ENCODE measurements at places on chromosomes 3 and 15.

DNA sequence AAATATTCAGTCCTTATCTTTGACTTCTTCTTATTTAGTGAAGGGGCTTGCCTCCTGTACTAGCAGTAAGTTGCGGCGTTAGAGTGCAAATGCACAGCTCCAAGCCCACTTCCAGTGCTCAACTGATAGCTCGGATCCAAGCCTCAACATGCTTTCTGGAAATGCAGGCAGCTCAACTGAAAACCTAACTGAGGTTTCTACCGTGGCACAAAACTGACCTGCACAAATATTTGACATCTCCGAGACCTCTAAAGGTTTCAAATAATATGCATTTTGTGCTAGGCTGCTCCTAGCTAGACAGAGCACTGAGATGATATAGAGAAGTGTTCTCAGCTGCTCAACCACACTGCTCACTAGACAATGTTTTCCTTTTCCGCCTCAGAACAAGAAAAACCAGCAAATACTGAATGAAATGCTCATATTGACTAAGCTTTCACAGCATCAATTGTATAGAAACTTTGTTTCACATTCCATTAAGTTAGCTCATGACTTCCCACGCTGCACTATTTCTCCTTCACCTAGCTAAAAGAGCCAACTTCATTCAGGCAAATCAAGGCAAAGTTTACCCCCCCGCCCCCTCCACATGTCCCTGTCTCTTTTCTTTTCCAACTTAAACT, 822 bp downstream of the ZNF385D start:
- no peak for DNase-seq

- no peak for DNase-seq
Observed at GRCh38 chr3:172244011-172244410, 204.2 kb downstream of the GHSR start.

- no peak for DNase-seq
Observed at GRCh38 chr15:85454403-85454802, 74.0 kb downstream of the AKAP13 start.

DNA sequence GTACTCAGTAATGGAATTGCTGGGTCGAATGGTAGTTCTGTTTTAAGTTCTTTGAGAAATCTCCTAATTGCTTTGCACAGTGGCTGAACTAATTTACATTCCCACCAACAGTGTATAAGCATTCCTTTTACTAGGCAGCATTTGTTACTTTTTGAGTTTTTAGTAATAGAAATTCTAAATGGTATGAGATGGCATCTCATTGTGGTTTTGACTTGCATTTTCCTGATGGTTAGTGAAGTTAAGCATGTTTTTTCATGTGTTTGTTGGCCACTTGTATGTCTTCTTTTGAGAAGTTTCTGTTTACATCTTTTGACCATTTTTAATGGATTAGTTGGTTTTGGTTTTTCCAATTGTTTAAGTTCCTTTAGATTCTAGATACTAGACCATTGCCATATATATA, 28.4 kb downstream of the TP63 start:
- DNase-seq = no peak

- DNase-seq = no peak
Observed at GRCh38 chr3:38588995-38589937, 60.2 kb downstream of the SCN5A start.

DNA sequence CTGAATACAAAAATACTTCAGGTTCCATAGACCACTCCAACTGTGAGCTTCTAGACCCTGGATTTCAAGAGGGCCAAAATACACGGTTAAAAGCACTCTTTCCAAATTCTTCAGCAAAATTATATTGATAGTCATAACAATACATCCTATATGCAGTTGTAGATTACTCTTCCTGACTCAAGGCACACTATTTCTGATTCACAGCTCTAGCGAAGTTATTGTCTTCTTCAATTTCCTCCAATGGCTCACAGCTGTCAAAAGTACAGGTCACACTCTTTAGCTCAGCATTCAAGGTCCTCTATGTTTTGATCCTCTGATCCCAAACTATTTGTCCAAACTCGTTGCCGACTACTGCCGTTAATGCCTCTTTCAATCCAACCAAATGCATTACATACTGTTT, 13.5 kb upstream of the CCDC80 start:
- no peak for DNase-seq

GRCh38 chr3:121958801-121959200, 63.2 kb downstream of the ILDR1 start:
- DNase-seq = no peak

- no peak for DNase-seq
Observed at GRCh38 chr3:109532257-109533216, 195.2 kb upstream of the DPPA4 start.

- DNase-seq = no peak
Observed at GRCh38 chr15:40333922-40334492, 6.7 kb downstream of the CCDC9B start.

DNA sequence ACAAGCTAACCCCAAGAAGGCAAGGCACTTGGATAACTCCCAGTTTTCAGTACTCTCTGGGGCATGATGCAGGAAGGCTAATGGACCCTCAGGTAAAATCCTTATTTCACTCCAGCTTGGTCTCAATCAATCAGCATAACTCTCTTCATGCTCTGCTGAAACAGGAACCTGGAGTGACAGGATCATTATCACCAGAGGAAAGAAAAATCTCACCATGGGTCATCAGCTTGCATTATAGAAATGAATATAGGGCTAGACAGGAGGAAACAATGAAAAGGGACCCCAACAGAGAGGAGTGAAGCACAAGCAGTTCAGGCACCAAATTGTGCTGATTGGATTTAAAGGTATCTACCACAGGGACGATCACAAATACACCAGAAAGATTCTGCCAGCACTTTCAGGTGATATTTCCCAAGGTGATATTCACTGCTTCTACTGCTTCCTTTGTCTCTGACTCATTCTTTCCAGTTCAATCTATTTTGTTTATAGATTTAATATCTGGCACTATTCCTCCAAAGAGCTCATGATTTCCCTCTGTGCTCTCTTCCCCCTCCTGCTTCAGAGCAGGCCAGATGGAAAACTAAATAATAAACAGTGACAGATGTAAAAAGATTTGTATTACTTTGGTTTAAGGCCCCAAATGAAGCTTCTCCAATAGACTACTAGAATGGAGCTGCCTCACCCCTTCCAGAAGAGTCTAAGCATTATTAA, 22.9 kb upstream of the THUMPD3 start:
- DNase-seq = no peak

GRCh38 chr3:194382196-194382891, 12.8 kb upstream of the LRRC15 start:
- no peak for DNase-seq

DNA sequence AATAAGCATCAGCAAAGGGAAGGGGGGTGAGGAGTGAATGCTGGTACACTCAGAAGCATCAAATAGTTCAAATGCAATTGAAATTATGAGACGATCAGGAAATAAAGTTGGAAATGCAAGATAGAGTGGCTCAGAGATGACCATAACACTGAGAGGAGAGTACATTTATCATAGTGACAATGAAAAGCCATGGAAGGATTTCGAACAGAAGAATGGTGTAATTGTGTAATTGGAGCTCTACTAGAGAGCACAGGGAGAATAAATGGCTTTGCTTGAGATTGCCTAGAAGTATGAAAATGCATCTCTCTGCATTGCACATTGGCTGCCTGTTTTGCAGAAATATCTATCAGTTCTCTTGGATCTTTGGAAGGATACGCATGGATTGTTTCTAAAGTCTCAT, 163.3 kb downstream of the TP63 start:
- peak; percentile 38 for DNase-seq

GRCh38 chr3:138036572-138036971, 26.6 kb downstream of the CLDN18 start:
- no peak for DNase-seq

- DNase-seq = no peak
Observed at GRCh38 chr3:178771511-178771910, 235.3 kb downstream of the KCNMB2 start.

DNA sequence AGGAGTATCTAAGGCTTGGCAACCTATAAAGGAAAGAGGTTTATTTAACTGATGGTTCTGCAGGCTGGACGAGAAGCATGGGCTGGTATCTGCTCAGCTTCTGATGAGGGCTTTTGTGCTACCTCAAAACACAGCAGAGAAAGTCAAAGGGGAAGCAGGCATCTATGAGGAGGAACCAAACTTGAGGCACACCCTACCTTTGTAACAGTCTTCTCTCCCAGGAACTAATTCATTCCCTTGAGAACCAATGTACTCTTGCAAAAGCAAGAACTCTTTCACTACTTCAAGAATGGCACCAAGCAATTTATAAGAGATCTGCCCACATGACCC, 109.0 kb downstream of the CGGBP1 start:
- DNase-seq = no peak

DNA sequence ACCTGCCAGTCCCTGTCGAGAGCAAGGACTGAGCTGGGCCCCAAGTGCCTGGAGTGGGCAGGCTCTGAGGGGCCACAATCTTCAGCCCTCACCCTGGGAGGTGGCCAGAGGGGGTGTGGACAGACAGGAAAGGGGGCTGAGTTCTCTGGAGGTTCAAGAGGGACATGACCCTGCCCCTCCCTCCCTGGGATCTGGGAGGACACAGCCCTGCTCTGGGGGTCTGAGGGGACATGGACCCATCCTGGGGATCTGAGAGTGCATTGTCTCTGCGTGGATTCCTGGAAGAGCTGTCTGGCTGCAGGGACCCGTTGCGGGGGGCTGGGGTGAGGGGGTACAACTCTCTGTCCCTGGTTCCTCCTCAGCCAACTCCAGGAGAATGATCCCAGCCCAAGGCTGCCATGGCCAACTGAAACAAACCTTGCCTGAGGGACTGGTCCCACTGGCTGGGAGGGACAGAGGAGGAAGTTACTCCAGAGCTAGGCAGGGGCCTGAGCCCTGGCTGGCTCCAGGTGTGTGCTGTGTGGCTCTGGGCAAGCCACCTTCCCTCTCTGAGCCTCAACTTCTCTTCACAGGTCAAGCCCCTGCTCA, 29.0 kb downstream of the PTH1R start:
- DNase-seq = no peak

GRCh38 chr3:146396792-146397191, 72.6 kb downstream of the PLSCR2 start:
- no peak for DNase-seq

DNA sequence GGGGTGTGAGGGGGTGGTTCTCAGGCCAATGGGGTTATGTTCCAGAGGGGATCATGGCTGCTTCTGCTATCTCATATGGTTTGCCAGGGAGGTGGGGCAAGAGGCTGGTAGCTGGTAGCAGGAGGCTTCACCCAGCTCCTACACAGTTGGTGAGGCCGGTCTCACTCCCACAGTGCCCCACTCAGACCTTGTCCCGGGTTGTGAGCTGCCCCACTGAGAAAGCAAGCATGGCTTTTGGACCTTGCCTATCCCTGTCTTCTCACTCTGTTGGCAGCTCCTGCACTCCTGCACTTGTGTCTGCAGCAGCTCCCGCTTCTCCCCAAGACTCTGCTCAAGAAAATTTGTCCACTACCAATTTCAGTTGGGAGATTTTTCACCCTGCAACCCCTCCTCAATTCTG, 46.1 kb downstream of the MYRIP start:
- DNase-seq = no peak

- DNase-seq = no peak
Observed at GRCh38 chr3:108251844-108252243, 29.6 kb upstream of the IFT57 start.

GRCh38 chr3:32816439-32817256, 1.1 kb upstream of the TRIM71 start:
- no peak for DNase-seq

DNA sequence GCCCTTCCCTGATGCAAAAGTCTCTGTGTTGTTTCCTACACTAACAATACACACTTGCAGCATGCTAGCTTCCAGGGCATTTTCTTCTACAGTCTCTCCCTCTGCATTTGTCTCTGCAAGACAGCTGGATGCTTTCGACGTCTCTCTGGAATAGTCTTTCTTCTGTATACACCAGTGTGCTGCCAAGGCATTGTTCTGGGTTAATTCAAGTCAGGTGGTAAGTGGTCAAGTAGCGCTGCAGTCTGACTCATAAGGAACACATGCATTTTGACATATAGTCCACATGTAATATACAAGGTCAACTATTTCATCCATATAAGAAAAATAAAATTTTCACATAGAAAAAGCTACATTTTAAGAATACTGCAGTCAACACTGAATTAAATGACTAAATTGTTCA, 92.7 kb downstream of the MYLK start:
- no peak for DNase-seq

DNA sequence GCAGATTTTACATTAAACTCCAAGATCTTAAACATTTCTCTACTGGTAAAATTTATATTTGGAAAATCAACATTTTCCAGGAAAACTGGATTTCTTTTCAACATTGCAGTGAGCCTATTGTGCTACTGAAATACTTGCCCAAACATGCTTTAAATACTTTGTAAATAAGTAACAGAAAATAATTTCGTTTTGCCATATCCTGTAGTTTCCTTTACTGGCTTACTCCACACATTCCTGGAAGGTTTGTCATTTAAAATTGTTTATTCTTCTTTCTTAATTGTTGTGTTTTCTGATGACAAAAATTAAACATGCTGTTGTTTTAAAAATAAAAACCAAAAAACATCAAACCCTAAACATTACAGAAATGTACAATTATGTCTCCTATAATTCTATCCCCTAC, 22.0 kb downstream of the ACAD11 start:
- DNase-seq = no peak

Measured in NCI-H187 treated with DMSO at 0.1 percent for 48 hours (cell line).